ENCODE measurements at places on chromosomes 11 and 22. TPM values are rescaled to one million over a fixed set of nuclear protein-coding genes. Genes with fewer than 3 reads are reported as not detected.

- DNase-seq: no peak
Measured at GRCh38 chr22:36445158-36445668, 36.2 kb downstream of the TXN2 start.

GRCh38 chr11:92962446-92962845 lies 7.0 kb upstream of the MTNR1B start:
- DNase-seq: no peak

DNA sequence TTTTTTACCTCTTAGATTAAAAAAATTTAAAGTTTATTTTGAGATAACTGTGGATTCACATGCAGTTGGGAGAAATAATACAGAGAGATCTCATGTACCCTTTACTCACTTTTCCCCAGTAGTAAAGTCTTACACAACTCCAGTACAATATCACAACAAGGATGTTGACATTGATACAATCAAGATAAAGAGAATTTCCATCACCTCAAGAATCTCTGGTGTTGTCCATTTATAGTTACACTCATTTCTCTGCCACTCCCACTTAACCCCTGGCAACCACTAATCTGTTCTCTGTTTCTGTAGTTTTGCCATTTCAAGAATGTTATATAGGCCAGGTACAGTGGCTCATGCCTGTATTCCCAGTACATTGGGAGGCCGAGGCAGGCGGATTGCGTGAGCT lies 10.5 kb upstream of the ZBED5 start:
- DNase-seq: no peak

GRCh38 chr11:66186470-66186869 lies 82.0 kb upstream of the RAB1B start:
- DNase-seq: no peak

UCP3 gene
- 2.5 TPM for total RNA-seq

ACTN3 gene
- not detected for total RNA-seq

AIP gene
- total RNA-seq: 149 TPM

SCUBE1 gene
- total RNA-seq: not detected

RIMBP3B gene
- total RNA-seq: 0.84 TPM
